ENCODE measurements at places on chromosomes 12 and 14.

DNA sequence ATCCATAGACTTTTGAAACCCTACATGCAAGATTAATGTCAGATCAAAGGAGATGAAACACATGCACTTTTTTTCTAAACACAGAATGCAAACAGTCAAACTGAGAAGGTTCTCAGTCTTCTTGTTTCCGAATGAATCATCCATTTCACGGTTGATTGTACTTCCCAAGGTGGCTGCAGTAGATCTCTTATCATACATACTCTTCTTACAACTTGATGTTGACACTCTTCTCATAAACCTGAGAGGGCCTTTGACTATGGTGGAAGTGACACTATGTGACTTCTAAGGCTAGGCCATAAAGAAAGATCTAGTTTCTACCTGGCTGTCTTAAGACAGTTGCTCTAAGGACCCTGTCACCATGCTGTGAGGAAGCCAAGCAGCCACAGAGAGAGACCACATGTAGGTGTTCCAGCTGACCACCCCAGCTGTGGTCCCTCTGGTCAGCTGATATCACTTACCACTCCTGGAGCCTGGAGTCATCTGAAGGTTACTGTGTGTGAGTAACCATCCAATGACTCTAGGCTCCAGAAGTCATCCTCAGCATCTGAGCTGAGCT is 67.2 kb upstream of the HMGA2 start:
- DNase-seq, result no peak

- no peak for DNase-seq
Observed at GRCh38 chr12:69457433-69457832, 12.8 kb upstream of the FRS2 start.

GRCh38 chr12:6961278-6961694 is 9.2 kb downstream of the PHB2 start:
- DNase-seq, result no peak

DNA sequence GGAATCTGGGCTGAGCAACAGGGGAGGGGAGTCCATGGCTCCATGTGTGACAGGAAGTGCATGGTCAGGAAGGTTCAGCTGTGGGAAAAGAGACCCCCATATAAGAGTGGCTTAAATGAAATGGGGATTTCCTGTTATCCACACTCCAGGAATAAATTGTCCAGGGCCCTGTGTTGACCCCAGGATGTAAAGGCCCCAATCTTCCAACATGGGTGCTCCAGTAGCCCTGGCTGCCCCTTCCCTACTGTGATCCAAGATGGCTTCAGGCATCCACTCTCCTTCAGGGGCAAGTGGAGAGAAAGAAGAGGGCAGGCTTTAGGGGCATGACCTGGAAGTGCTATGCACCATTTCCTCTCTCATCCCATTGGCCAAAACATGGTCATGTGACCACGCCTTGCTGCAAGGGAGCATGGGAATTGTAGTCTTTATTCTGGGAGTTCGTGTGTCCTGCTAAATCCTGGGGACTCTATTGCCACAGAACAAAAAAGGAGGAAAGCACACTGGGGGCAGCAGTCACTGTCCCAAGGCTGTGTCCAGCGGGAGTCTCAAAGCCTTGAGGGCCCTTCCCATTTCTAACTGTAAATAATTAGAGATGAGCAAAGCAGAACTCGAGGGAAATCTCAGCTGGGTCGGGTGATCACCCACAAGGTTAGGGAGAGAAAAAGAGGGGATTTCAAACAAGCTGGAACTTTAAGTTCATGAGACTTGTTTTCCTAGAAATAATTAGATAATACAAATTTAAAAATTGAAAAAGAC is 289.2 kb downstream of the ADGRD1 start:
- DNase-seq, result peak; percentile 66

GRCh38 chr12:29769162-29769858 is 14.4 kb downstream of the TMTC1 start:
- no peak for DNase-seq

GRCh38 chr12:77630790-77631445 is 199.8 kb upstream of the NAV3 start:
- DNase-seq, result no peak

- DNase-seq, result no peak
Observed at GRCh38 chr12:6541371-6542165, 7.3 kb downstream of the GAPDH start.

DNA sequence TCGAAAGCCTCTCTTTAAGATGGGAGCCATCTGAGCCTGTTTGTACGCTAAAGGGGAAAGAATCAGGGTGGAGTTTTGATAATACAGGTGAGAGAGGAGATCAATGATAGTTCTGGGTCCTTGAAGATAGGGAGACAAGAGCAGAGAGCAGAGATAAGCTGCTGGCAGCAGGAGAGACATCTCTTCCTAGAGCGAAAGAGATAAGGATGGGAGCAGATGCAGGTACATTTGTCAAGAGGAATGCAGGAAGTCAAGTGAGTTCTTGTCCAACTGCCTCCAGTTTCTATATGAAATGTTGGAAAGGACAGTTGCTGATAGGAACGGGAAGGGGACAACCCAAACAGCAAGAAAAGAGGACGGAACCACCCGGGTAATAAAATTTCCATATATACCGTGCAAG is 24.7 kb upstream of the HIF1A start:
- no peak for DNase-seq

- DNase-seq, result peak; percentile 45
Observed at GRCh38 chr12:106673141-106673540, 90.3 kb downstream of the RFX4 start.
